ENCODE measurements at places on chromosomes 7 and 10.

GRCh38 chr7:9124320-9124719 is 690.9 kb downstream of the NXPH1 start:
- no peak for DNase-seq

- peak; percentile 3 for DNase-seq
These were observed 135.8 kb downstream of the CAMK1D start for GRCh38 chr10:12484941-12485805.

DNA sequence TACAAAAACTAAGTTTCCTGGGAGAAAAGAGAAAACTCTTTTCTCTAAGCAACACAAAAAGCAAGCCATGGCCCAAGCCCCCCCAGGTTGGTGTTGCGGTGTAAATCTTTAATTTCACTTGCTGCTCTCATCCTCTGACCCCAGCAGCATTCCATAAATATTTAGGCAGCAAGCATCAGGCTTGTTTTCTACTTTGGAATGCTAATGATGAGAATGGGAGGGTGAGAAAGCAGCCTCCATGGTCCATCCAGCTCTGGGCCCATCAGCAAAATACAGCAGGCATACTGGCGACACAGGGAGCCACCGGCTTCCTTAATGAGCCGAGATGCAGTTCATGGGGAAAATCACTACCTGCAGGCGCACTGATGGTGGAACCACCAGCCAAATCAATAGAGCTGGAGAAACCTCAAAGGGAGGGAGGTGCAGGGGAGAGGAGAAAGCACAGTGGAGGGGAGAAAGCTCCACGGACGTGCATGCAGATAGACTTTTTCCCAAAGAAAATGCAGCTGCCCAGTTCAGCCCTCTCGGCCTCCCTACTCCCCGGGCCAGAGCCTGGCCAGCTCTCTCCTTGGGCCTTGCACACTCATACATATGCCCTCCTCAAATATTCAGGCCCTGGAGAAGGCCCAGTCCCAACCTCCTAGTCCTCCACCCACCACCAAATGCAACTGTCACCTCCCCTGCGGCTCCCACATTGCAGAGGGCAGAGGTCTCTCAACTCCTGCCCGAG is 131.9 kb downstream of the GRID1 start:
- no peak for DNase-seq

DNA sequence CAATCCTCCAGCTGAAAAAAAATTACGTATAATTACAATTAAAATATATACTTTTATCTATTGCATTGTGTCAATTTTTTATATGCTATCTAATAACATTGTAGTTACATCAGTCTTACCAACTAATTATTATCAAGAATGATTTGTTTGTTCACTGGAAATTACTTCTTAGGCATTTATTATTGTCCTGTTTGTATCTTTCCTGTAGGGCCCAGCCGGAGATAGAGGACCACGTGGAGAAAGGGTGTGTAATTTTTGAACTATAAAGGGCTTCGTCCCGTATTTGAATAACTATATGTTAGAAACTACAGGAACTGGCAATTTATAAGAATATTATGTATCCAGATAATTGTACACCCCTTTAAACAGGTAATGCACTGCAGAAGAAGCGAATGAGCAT is 4.1 kb downstream of the COL1A2 start:
- DNase-seq = no peak

DNA sequence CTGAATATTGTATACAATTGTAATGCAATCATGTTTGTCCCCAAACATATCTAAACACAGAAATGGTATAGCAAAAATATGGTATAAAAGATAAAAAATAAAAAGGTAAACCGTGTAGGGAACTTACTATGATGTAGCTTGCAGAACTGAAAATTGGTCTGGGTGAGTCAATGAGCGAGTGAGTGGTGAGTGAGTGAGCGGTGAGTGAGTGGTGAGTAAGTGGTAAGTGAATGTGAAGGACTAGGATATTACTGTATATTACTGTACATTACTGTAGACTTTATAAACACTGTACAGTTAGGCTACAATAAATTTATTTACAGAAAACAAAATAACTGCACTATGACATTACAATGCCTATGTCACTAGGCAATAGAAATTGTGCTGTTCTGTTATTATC is 1163.2 kb upstream of the SORCS1 start:
- no peak for DNase-seq
